Activated T-helper 2 cell treated with anti-CD3 and anti-CD28 coated beads, Interferon-gamma antibody, Interleukin-2, Interleukin-4, amounts not matched to agents 10 μg/mL and 5 μg/mL and 100 μg/mL, durations not matched to agents 14 hours and 24 hours and 36 hours (primary cell): ENCODE measurements at places on chromosomes 6 and 20. TPM values are rescaled to one million over a fixed set of nuclear protein-coding genes. Genes with fewer than 3 reads are reported as not detected.

Gene PABPC1L
- 83.6 and 94.1 TPM in 2 replicates for total RNA-seq

Gene PTGIS
- 31.0 and 31.3 TPM in 2 replicates for total RNA-seq

Gene TCF21
- not detected in 2 replicates for total RNA-seq

Gene FOXF2
- not detected in 2 replicates for total RNA-seq

Gene KCNK16
- total RNA-seq, result not detected in 2 replicates

Gene AURKA
- 64.8 and 71.1 TPM in 2 replicates for total RNA-seq

Gene BPIFB4
- total RNA-seq, result not detected in 2 replicates

- no peak for DNase-seq
These were observed 183.1 kb downstream of the MOXD1 start for GRCh38 chr6:132218059-132218696.

- DNase-seq, result no peak
These were observed 152.0 kb upstream of the EPHA7 start for GRCh38 chr6:93571346-93571745.

DNA sequence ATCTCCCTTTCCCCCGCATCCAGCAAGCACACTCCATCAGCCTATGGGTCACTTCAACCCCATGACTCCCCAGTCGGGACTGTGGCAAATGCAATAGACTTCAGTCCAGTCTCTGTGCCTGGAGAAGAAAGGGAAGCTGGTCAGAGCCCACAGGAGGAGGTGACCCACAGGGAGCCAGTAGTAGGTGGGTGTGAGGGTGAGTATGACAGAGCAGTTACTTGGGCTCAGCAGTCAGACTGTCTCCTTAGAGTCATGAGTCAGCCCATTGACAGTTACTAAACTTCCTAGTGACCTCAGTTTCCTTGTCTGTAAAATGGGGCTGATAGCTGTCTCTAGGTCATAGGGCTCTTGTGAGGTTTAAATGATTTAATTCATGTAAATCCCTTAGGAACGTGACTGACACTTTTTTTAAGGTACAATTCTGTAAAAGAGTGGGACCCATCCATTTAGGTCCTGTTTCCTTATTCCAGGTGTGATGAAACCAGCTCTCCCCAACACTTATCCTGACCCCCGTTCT, 33.9 kb upstream of the HLA-C start:
- DNase-seq, result no peak

GRCh38 chr6:131995917-131996316, 44.7 kb upstream of the CCN2 start:
- DNase-seq, result no peak

- no peak for DNase-seq
These were observed 851.0 kb upstream of the EPHA7 start for GRCh38 chr6:94270091-94270948.

GRCh38 chr6:93624408-93624807, 205.0 kb upstream of the EPHA7 start:
- no peak for DNase-seq

GRCh38 chr6:8064638-8065518, 689 bp upstream of the BLOC1S5 start:
- DNase-seq, result no peak

GRCh38 chr6:137222381-137222780, 3.2 kb upstream of the IFNGR1 start:
- no peak for DNase-seq

DNA sequence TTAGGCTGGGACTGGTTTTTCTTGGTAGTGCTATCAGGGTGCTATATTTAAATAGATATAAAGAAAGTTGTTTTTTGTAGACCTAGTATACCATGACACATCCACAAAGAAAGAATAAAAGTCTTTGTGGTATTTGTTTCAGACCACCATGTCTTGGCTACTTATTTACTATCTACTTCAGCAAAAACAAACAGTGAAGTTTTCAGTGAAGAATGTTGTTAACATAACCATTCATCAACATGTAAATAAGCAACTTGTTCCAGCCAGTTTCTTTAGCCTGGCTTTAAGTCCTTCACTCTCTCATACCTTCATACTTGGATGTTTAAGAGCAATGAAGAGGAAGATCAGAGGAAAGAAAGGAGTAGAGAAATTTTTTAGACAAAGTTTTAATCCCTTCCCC, 624.1 kb downstream of the CD109 start:
- no peak for DNase-seq

DNA sequence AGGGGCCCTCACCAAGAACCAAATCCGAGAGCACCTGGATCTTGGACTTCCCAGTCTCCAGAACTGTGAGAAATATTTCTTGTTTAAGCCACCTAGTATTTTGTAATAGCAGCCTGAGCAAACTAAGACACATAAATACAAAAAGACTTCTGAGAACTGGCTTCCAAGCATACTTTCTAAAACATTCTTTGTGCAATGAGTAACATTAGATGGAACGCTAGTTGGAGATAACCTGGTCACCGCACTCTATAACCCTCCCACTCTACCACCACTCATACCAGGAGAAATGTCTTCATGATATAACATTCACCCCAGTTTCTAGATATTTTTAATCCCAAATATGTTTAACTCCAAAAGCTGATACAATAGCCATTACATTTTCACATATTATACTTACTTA, 169.5 kb upstream of the THEMIS start:
- no peak for DNase-seq

DNA sequence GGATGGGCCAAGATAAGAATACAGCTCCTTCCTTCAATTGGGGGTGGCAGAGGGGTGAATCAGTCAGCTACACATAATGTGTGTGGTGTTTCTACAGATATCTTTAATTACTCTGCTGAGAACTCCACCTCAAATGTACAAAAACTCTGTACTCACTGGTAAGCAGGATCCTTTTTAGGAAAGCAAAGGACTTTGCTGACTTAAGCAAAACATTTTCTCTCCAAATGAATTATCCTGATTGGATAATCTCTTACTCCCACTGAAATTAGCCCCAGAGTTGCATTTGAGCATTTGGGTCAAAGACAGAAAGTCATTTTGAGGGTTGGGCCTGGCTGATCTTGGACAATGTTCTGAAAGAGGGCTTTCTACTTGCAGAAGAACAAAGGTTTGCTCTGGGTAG, 13.4 kb downstream of the HLA-G start:
- no peak for DNase-seq

- DNase-seq, result no peak
These were observed 59.4 kb downstream of the NPEPL1 start for GRCh38 chr20:58751979-58752378.

GRCh38 chr6:148760568-148761526, 14.0 kb downstream of the UST start:
- DNase-seq, result peak; percentile 40

DNA sequence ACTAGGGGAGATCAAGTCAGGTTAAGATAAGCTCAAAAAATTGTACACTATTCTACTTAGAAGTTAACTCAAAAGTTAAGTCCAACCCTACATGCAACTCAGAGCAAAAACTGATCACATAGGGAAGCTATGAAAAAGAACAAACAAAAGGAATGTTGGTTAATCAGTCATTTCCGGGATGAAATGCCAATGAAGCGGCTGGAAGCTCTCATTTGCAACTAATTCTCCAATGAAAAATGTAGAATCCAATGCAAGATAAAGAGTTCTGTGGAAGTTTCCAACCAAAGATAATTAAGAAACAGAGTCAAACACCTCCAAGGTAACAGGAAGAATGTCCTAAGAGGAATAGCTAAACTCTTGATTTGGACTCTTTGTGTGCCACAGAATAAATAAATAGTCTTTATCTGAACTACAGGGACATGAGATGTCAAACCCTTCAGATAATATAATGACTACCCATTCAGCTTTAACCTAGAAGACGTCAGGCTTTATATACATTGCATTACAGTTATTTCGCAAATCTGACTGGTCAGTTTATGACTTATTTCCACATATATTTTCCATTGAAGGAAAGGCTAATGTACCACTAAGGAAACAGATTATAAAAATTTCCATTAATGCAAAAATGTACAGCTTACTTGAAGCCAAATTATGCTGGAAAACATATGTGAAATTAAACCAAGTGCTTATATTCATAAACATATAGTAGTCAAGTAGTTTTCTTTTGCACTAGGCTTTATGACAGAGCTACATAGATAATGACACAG, 48.0 kb upstream of the DST start:
- DNase-seq, result no peak

GRCh38 chr6:91660893-91661292, 1074.0 kb upstream of the MAP3K7 start:
- DNase-seq, result no peak
